ENCODE measurements at places on chromosomes 6 and 20.
A peak's percentile ranks its signal among the peaks of the same experiment; 100 is the strongest.

- no peaks in the 10 kb centered on the region for H3K27me3 ChIP-seq
- DNase-seq = no peak
- H3K4me1 ChIP-seq = peaks cover 13% of the 10 kb centered on the region
- peaks cover 75% of the 10 kb centered on the region for H3K36me3 ChIP-seq
- H3K27ac ChIP-seq = peak overlapping the region; percentile 7
Observed at GRCh38 chr6:35475573-35475972, 7.4 kb downstream of the RPL10A start.

DNA sequence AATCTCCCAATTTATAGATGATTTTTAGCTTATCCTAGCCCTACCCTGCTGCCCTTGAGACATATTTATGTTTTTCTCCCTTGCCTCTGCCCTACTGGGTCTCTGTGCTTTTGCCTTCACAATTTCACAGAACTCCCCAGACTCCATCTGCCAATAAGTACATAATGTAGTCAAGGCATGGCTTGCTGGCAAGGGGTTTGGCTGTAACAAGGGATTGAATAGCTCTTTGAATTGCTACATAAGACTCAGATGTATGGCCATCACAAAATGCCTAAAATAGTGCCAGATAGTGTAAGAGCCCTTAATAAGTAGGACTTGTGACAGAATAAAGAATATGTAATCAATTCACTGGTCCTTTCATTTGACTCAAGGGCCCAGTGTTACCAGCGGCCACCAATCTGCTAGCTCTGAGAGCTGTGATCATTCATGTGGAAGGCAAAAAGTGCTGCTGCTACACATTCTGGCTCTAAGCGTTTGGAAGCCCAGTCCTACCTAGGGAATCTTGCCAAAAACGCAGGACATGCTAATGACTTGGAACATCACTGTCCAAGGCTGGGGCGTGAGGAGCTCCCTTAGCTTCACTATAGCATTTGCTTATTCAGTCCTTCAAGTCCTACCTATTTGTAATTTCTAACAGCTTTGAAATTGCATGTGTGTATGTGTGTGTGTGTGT, 20.5 kb downstream of the CLVS2 start:
- no peak overlapping the region for H3K27ac ChIP-seq
- H3K36me3 ChIP-seq = no peaks in the 10 kb centered on the region
- H3K27me3 ChIP-seq = peaks cover 14% of the 10 kb centered on the region

DNA sequence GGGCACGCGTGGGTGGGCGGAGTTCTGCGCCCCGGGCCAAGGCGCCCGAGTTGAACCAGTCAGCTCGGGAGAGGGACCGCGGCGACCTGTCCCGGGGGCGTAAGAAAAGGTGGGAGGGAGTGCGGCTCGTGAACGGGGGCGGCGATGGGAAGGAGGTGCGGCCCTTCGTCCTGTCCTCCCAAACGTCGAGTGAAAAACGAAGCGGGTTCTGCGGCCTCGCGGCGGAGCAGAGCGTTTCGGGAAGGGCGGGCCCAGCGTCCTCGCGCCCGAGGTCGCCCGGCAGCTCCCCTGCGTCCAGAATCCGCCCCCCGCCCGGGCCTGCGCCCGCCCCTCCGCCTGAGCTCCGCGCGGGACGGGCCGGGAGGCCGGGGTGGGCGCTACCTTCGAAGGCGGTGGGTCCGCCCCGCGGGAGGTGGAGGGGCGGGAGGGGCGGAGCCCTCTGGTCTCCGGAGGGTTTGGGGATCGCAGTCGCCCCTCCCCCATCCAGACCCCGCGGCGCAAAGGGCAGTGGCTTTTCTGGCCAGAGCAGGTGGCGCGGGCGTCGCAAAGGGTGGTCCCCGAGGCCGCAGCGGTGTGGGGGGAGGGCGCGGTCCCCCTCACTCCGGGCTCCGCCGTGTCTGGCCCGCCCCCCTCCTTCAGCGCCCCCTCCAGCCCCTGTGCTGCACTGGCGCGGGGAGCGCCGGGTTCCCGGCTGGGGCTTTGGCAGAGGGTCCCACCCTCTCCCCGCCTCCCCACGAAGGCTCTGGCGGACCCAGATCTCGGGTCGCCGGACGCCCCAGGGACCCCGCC, 838 bp downstream of the STMN3 start:
- H3K4me3 ChIP-seq = peak overlapping the region; percentile 51
- H3K36me3 ChIP-seq = peaks cover 7% of the 10 kb centered on the region
- H3K4me1 ChIP-seq = peaks cover 16% of the 10 kb centered on the region
- no peak overlapping the region for H3K27ac ChIP-seq

GRCh38 chr6:8174571-8174970, 72.2 kb upstream of the EEF1E1 start:
- H3K27me3 ChIP-seq = no peaks in the 10 kb centered on the region
- no peak for DNase-seq
- H3K4me3 ChIP-seq = no peak overlapping the region
- H3K4me1 ChIP-seq = no peaks in the 10 kb centered on the region
- H3K27ac ChIP-seq = no peak overlapping the region

DNA sequence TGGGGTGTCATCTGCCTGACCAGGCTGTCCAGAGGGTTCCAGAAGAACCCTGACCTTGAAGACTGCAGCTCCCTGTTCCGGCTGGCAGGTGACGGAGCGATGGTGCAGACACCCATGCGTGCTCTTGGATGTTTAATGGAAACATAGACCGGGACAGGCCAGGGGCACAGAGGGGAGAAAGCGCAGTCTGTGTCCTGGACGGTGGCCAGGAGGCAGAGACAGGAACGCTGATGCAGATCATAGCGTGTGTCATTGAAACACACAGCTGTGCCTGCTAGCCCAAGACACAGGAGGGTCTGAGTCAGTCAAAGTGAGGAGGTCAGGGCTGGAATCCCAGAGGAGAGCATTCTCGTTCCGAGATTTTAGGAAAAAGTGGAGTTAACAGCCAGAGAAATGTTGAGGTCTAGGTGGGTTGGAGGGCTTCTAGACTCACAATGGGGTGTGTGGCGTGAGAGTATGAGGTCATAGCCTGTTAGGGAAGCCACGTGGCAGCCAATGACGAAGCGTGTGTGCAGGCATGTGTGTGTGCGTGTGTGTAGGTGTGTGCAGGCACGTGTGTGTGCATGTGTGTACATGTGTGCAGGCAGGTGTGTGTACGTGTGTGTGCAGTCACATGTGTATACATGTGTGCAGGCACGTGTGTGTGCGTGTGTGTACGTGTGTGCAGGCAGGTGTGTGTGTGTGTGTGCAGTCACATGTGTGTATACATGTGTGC, 167.0 kb downstream of the ERMARD start:
- no peak for DNase-seq
- no peaks in the 10 kb centered on the region for H3K4me1 ChIP-seq
- no peak overlapping the region for H3K27ac ChIP-seq
- no peaks in the 10 kb centered on the region for H3K36me3 ChIP-seq
- H3K4me3 ChIP-seq = no peak overlapping the region
- peaks cover under 1% of the 10 kb centered on the region for H3K27me3 ChIP-seq

- no peak for DNase-seq
- no peaks in the 10 kb centered on the region for H3K36me3 ChIP-seq
- no peaks in the 10 kb centered on the region for H3K27me3 ChIP-seq
- no peaks in the 10 kb centered on the region for H3K4me1 ChIP-seq
- H3K27ac ChIP-seq = no peak overlapping the region
- no peak overlapping the region for H3K4me3 ChIP-seq
Observed at GRCh38 chr6:145367149-145367548, 368.2 kb downstream of the EPM2A start.

- peak; percentile 4 for DNase-seq
- H3K27me3 ChIP-seq = peaks cover 72% of the 10 kb centered on the region
- H3K4me1 ChIP-seq = no peaks in the 10 kb centered on the region
- no peaks in the 10 kb centered on the region for H3K36me3 ChIP-seq
Observed at GRCh38 chr6:88538130-88538706, 372.1 kb upstream of the CNR1 start.

DNA sequence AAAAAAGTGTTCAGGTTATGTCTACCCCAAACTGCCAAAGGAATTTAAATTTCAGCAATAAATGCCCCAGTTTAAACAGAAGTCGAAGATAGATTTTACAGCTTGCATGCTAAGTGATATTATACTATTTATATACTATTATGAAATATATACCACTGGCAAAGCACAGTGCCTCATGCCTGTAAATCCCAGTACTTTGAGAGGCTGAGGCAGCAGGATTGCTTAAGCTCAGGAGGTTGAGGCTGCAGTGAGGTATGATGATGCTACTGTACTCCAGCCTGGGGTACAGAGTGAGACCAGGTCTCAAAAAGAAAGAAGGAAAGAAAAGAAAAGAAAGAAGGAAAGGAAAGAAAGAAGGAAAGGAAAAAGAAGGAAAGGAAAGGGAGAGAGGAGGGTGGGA, 102.1 kb downstream of the MTFR2 start:
- no peaks in the 10 kb centered on the region for H3K27me3 ChIP-seq
- H3K4me1 ChIP-seq = no peaks in the 10 kb centered on the region
- DNase-seq = no peak

GRCh38 chr6:46961232-46961631, 39.5 kb upstream of the ADGRF5 start:
- peaks cover under 1% of the 10 kb centered on the region for H3K4me1 ChIP-seq
- H3K4me3 ChIP-seq = no peak overlapping the region
- DNase-seq = no peak
- no peaks in the 10 kb centered on the region for H3K27me3 ChIP-seq
- no peak overlapping the region for H3K27ac ChIP-seq

DNA sequence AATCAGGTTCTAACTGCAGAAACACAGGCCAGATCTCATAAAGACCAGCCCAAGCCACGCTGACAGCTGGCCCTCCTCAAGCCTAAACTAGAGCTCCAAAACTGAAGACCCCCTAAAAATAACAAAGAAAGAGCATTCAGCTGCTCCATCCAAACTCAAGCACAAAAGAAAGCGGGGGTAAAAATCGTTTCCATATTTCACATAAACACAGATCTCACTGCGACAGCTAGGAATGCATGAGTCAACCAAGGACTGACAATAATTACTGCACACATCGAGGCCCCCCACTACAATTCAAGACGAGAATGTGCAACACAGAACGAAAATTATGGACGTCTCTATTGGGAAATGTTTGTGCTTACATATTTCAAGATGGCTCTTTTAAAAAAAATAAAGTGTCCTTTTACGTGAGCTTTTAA, 31.1 kb downstream of the CNKSR3 start:
- no peak overlapping the region for H3K4me3 ChIP-seq
- H3K36me3 ChIP-seq = no peaks in the 10 kb centered on the region
- no peak for DNase-seq
- H3K27ac ChIP-seq = no peak overlapping the region
- no peaks in the 10 kb centered on the region for H3K27me3 ChIP-seq

DNA sequence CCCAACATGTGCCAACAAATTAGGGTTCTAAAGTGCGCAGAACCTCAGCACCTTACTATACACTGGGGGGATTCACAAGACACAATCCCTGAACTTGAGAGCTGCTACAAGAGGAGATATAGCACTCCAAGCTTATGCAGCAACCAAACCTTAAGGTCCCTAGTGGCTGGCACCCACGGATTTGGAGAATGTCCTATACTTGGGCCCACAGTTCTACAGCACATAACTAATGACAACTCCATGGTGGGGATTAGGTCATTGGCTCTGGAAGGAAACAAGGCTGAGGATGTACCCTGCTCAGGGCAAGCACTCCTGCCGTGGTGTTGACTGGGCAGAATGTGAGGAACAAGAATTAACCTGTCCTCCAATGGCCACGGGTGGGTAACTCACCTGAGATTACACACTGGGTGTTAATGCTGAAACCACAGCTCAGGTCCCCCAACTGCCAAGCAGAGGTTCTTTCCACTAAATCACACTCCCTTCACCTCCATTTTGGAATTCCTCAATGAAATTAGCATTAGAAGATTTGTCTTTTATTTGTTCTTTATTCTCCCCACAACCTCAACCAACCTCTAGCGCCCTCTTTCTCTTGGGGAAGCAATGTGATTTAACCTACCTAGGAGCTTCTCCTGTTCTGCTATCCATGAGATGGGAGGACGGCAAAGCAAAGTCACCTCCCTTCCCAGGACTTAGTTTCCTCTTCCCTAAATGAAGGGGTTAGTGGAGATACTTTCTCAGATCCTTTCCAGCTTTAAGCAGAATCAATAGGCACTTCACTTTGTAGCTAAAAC, 32.0 kb downstream of the TRERF1 start:
- H3K4me1 ChIP-seq = peaks cover 4% of the 10 kb centered on the region
- no peak overlapping the region for H3K27ac ChIP-seq
- H3K36me3 ChIP-seq = no peaks in the 10 kb centered on the region
- H3K27me3 ChIP-seq = no peaks in the 10 kb centered on the region

- H3K4me1 ChIP-seq = no peaks in the 10 kb centered on the region
- no peaks in the 10 kb centered on the region for H3K27me3 ChIP-seq
- no peak for DNase-seq
- peak overlapping the region; percentile 69 for H3K4me3 ChIP-seq
Observed at GRCh38 chr20:25750220-25750764, 53.6 kb upstream of the ZNF337 start.

GRCh38 chr6:11412011-11412424, 125.5 kb upstream of the TMEM170B start:
- H3K36me3 ChIP-seq = peaks cover 8% of the 10 kb centered on the region
- H3K4me1 ChIP-seq = peaks cover 5% of the 10 kb centered on the region
- DNase-seq = no peak
- no peak overlapping the region for H3K4me3 ChIP-seq

DNA sequence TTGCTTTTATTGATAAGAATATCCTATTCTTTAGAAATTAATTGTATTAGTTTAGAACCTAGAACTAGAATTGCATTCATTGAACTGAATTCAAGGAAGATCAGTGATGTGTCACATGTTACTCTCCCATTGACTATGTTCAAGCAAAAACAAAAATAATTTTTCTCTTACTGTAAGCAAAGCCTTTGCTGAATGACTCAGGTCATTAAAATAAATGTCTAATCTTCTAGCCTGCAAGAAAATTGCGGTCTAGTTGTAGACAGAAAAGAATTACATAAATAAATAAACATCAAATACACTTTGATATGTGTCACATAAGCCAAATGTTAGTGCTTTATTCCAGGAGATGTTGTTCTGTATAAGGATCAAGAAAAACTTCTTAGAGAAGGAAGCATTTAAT, 387.9 kb downstream of the ADGRB3 start:
- DNase-seq = no peak
- no peak overlapping the region for H3K4me3 ChIP-seq
- H3K4me1 ChIP-seq = peaks cover 23% of the 10 kb centered on the region
- no peaks in the 10 kb centered on the region for H3K27me3 ChIP-seq
- no peak overlapping the region for H3K27ac ChIP-seq
- H3K36me3 ChIP-seq = no peaks in the 10 kb centered on the region

GRCh38 chr20:62728028-62728780, 19.6 kb downstream of the NTSR1 start:
- DNase-seq = no peak
- no peak overlapping the region for H3K4me3 ChIP-seq
- H3K36me3 ChIP-seq = no peaks in the 10 kb centered on the region
- H3K27me3 ChIP-seq = peaks cover 100% of the 10 kb centered on the region
- H3K4me1 ChIP-seq = no peaks in the 10 kb centered on the region

GRCh38 chr6:74447013-74447412, 751.0 kb downstream of the CD109 start:
- H3K27me3 ChIP-seq = no peaks in the 10 kb centered on the region
- H3K27ac ChIP-seq = no peak overlapping the region
- no peak for DNase-seq
- H3K4me3 ChIP-seq = no peak overlapping the region
- no peaks in the 10 kb centered on the region for H3K36me3 ChIP-seq

DNA sequence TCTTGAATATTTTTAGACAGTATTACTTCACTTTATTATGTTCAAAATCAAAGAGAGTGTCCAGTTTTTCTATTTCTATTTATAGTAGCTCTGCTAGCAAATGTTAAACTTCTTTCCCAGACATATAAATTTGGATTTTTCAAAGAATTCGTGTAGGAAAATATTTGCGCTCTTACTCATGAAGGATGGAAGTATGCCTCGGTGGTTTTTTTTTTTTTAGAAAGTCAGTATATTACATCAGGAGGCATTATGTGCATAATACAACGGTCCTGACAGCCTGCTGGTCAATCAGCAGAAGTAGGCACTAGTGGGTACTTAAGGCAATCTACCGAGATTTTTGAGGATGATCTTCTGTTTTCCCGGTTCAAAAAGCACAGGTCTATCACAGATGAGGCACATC, 249.3 kb downstream of the TBX18 start:
- DNase-seq = no peak
- no peak overlapping the region for H3K4me3 ChIP-seq
- H3K27me3 ChIP-seq = no peaks in the 10 kb centered on the region
- no peaks in the 10 kb centered on the region for H3K4me1 ChIP-seq
- H3K27ac ChIP-seq = no peak overlapping the region

Measured in Calu3 (cell line).